Activated T-cell treated with anti-CD3 and anti-CD28 coated beads, Interleukin-2, amount 50 U/mL, for 4 hours (primary cell): ENCODE measurements at places on chromosomes 3 and 15. TPM values are rescaled to one million over a fixed set of nuclear protein-coding genes. Genes with fewer than 3 reads are reported as not detected.

The AVEN gene
- total RNA-seq, result 17.2 TPM

The SRGAP3 gene
- total RNA-seq, result 0.27 TPM

The CD200 gene
- 100 TPM for total RNA-seq

The THAP10 gene
- total RNA-seq, result not detected

The CCDC33 gene
- not detected for total RNA-seq

The ARNT2 gene
- not detected for total RNA-seq

The FBXW12 gene
- not detected for total RNA-seq

The KLHL40 gene
- not detected for total RNA-seq

The PROS1 gene
- total RNA-seq, result 0.08 TPM

The ERC2 gene
- 0.16 TPM for total RNA-seq

The VWA5B2 gene
- total RNA-seq, result not detected

The GREM1 gene
- total RNA-seq, result 0.41 TPM

The CTXN2 gene
- total RNA-seq, result not detected

The MGLL gene
- total RNA-seq, result 8.0 TPM

The SPSB4 gene
- not detected for total RNA-seq

The IGSF11 gene
- total RNA-seq, result not detected

The ARPIN gene
- total RNA-seq, result not detected

The FOXB1 gene
- total RNA-seq, result 0.27 TPM

The MBD4 gene
- total RNA-seq, result 40.4 TPM

The SCN11A gene
- not detected for total RNA-seq

The RASGRP1 gene
- 36.9 TPM for total RNA-seq

The PLSCR5 gene
- not detected for total RNA-seq

The SLC6A20 gene
- total RNA-seq, result not detected

The NLGN1 gene
- total RNA-seq, result not detected

The CTDSPL gene
- 1.3 TPM for total RNA-seq

The ELL3 gene
- 0.63 TPM for total RNA-seq

The LIPH gene
- 0.13 TPM for total RNA-seq
